ENCODE measurements at places on chromosomes 5 and 9.

DNA sequence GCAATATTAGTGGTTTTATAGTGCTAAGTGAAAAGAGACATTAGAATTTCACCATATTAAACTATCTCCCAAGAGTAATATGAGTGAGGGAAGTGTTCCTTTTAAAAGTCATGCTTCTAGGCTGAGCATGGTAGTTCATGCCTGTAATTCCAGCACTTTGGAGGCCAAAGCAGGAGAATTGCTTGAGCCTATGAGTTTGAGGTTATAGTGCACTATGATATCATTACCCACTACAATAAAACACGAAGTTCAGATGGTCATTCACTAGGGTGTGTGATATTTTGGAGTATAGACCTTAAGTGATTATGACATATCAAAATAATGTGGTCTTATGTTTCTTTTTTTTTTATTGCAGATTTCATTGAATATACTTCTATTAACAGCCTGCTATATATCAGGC, 6.7 kb downstream of the KIF2A start:
- DNase-seq: no peak

- no peak for DNase-seq
These were observed 201.0 kb downstream of the EFNA5 start for GRCh38 chr5:107469485-107470294.

- DNase-seq: no peak
These were observed 5.7 kb downstream of the RPP25L start for GRCh38 chr9:34606190-34606589.

DNA sequence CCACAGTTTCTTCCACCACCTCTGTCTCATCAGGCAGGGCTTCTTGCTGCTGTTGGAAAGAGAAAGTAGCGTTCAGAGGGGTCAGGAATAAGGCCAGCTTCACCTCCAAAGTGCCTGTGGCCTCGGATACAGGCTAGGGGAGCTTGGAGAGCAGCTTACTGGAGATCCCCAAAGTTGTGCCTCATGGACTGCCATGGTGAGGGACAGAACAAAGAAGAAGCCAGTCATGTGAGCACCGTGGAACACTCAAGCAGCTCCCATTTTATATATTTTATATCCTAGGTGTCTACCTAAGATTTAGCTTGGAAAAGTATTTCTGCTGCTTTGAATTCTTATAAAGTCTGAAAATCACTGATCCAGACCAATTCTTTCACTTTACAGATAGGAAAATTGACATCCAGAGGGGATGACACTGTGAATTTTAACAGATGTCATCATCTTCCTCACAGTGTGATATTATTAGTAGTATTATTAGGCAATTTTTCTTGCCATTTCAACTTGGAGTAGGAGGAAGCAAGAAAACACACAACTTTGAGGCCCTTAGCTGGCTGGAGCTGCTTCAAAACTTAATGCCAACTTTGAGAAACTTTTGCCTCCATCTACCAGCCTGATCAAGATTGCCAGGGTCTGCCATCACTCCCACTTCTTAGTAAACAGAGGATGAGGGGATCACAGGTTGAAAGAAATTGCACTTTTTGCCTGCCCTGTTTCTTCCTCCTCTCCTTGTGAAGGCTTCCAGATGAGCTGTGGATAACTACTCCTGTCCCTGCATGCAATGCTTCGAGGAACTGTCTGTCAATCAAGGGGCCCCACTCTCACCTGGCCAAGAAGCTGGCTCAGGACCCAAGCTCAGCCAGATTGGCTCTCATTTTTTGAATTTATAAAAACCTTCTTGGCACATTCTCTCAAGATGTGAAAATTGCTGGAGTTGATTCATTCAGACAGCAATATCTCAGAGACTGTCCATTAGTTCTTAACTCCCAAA, 11.8 kb downstream of the SPARC start:
- DNase-seq: no peak

- DNase-seq: no peak
These were observed 26.4 kb downstream of the TNPO1 start for GRCh38 chr5:72842816-72843215.

DNA sequence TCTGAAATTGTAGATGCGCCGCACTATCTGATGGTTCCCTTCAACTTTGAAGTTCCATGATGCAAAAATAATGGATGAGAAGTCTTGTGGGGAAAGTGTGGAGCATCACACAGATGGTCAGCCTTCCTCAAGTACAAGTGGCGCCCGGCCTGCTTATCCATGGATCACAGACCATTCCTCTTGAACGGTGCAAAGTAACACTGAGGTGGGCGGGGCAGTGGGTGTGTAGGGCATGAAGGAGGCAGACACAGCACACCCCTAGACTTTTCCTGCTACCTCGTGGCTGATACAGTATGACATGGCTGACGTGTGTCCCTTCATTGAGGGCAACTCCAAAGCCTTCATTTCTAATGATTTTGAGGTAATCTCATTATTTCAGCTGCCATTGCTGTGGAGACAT, 2.5 kb upstream of the GNG10 start:
- no peak for DNase-seq

DNA sequence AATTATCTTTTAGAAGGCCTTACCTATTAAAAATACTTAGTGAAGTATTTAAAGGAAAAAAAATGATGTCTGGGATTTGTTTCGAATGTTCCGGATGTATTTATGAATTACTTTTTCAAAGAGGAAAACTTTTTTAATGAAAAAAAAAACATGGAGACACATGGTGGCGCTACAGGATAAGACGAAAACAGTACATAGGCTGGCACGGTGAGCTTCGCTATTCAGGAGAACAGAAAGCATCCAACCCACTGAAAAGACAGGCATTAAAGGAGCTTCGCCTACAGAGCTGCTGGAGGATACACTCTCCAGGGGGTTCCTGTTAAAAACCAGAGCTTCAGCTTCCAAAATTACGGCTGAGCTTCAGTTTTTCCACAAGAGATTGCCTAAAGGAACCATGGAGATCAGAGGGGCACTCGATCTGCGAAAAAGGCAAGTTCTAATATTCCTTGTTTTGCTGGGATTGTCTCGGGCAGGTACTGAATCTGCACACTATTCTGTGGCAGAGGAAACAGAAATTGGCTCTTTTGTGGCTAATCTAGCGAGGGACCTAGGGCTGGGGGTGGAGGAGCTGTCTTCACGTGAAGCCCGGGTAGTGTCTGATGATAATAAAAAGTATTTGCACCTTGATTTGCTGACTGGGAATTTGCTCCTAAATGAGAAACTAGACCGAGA, at the start of gene PCDHB14:
Gene PCDHB14, plus strand, starts transcription at position 232 of the 672 bp plus-strand sequence. Its CDS starts 163 bp downstream, at position 395.
- DNase-seq: no peak

DNA sequence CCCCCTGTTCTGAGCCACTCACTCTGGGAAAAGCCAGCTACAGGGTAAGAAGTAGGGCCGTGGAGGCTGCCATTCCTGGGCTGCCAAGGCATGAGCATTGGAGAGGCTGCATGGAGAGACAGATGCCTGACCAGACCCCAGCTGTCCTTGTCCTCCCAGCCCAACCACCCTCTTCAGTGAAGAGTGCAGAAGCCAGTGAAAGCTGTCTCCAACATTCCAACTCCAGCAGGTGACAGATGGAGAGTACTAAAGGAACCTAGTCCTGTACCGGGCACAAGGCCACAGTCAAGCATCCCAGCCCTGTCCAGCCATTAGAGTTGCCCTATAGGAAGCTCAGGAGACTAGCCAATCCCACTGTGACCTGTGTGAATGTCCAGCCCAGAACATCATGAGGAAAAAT, 165.1 kb downstream of the DIRAS2 start:
- DNase-seq: no peak

- no peak for DNase-seq
These were observed 7.4 kb downstream of the CCDC187 start for GRCh38 chr9:136296434-136297015.

GRCh38 chr5:180795771-180796313, 6.8 kb downstream of the MGAT1 start:
- no peak for DNase-seq

- no peak for DNase-seq
These were observed 15.0 kb downstream of the GLIPR2 start for GRCh38 chr9:36151316-36152210.

- DNase-seq: no peak
These were observed 5.1 kb upstream of the ZFP62 start for GRCh38 chr5:180865981-180866695.

DNA sequence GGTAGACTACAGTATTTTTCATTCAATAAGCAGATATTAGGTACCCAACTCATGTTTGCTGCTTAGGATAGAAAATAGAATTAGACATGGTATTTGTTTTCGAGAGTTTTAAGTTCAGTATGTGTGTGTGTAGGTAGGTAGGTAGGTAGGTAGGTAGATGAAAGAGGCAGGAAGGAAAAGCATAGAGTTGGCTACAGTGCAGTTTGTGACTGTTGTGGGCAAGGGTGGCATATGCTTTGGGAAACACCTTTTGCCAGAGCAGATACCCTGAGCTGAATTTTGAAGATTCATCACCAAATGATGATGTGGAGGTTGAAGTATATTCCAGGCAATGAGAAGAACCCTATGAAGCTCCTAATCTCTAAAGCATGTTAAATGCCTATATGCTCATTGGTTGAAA, 20.0 kb upstream of the PCSK5 start:
- no peak for DNase-seq

- no peak for DNase-seq
These were observed 45.1 kb downstream of the BNC2 start for GRCh38 chr9:16825331-16825725.

DNA sequence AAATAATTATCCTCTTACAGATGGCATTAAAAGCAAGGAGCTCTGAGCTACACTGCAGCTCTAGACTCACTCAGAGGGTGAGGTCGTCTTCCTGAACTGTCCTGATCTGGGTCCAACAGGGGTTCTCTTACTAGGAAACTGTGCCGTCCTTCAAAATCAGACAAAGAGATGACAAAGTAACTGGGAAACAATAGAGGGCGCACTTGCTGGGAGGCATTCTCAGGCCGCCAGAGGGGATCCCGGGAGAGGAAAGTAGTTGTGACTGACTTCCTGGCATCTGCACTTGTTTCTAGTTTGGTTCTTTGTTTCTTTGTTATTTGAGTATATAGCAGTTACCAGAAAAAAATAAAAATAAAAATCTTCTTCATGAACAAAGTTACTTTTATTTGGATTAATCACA, 142.9 kb upstream of the MSX2 start:
- DNase-seq: peak; percentile 67

DNA sequence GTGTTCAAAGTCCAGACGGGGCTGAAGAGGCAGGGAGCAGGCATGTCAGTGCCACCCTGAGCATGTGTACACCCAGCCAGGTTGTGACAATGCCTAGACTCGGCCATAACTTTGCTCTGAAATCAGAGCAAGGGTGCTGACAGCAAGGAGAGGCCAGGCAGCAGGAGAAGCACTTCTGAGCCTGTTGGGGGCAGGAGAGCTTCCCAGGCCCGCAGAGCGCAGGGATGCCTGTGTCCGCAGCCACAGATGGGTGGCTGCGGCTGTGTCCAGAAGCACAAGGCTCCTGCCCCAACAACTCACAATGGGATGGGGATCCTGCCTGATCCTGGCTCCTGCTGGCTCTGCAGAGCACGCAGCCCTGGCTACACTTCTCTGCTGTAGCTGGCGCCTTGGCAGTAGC, 373.9 kb downstream of the CHSY3 start:
- DNase-seq: no peak

GRCh38 chr9:136667214-136667939, 4.7 kb downstream of the EGFL7 start:
- DNase-seq: no peak

GRCh38 chr5:177465044-177465443, 8.4 kb downstream of the DBN1 start:
- no peak for DNase-seq

DNA sequence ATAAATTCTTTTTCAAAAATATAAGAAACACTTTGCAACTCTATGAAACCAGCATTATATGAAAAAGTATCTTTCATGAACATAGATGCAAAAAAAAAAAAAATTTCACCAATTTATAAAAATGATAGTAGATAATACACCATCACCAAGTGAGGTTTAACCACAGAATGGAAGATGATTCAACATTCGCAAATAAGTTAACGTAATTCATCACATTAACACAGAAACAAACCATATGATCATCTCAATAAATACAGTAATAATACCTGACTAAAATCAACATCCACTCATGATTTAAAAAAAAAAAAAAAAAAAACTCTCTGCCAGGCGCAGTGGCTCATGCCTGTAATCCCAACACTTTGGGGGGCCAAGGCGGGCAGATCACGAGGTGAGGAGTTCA, 6.3 kb downstream of the PJA2 start:
- DNase-seq: no peak

- no peak for DNase-seq
These were observed 13.5 kb upstream of the NRARP start for GRCh38 chr9:137315581-137316011.

DNA sequence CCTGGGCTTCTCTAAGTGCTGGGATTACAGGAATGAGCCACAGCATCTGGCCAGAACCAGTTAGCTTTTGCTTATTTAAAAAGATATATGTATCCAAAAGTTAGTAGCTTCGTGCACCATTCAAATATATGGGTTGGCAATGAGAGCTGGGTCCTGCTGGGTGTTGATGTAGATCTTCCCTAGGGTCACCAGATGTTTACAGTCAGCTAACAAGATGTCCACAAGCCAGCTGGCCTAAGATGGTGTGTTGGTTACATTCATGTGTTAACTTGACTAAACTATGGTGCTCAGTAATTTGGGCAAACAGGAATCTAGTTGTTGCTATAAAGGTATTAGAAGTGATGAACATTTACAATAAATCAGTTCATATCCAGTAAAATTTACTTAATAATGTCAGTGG, 948.6 kb upstream of the EDIL3 start:
- no peak for DNase-seq
